Caco-2 (cell line): ENCODE measurements at places on chromosomes 2 and 18. TPM values are rescaled to one million over a fixed set of nuclear protein-coding genes. Genes with fewer than 3 reads are reported as not detected.

EVA1A gene
- total RNA-seq: 0.25 and 0.53 TPM in 2 replicates

REG1B gene
- total RNA-seq: not detected in 2 replicates

LYPD1 gene
- total RNA-seq: 15.8 and 18.2 TPM in 2 replicates

DOK6 gene
- total RNA-seq: not detected in 2 replicates

FOXD4L1 gene
- 0.32 and 0.73 TPM in 2 replicates for total RNA-seq

GDF7 gene
- 1.7 and 1.8 TPM in 2 replicates for total RNA-seq

NEU2 gene
- not detected in 2 replicates for total RNA-seq

CCDC85A gene
- total RNA-seq: not detected in 2 replicates

EGR4 gene
- total RNA-seq: 0.30 TPM in 1 of 2 replicates, not detected in the other

NRP2 gene
- total RNA-seq: 95.6 and 96.9 TPM in 2 replicates

SERPINB4 gene
- not detected in 2 replicates for total RNA-seq

GNAL gene
- total RNA-seq: 24.5 and 28.4 TPM in 2 replicates

C2orf78 gene
- not detected in 2 replicates for total RNA-seq

ALPI gene
- 4.4 and 5.3 TPM in 2 replicates for total RNA-seq

ANKRD30B gene
- 0.07 and 0.44 TPM in 2 replicates for total RNA-seq

PLEK gene
- total RNA-seq: not detected in 2 replicates

G6PC2 gene
- not detected in 2 replicates for total RNA-seq

SPP2 gene
- not detected in 2 replicates for total RNA-seq

LYPD6 gene
- 9.0 and 10.5 TPM in 2 replicates for total RNA-seq

OR6B3 gene
- total RNA-seq: not detected in 2 replicates

VWA3B gene
- not detected in 2 replicates for total RNA-seq

TMEFF2 gene
- not detected in 2 replicates for total RNA-seq

C2orf74 gene
- not detected in 2 replicates for total RNA-seq

TCF23 gene
- not detected in 2 replicates for total RNA-seq

SCYGR4 gene
- total RNA-seq: not detected in 2 replicates

CHST9 gene
- total RNA-seq: 20.6 and 26.5 TPM in 2 replicates

COL6A3 gene
- total RNA-seq: 0.73 and 2.1 TPM in 2 replicates

GPR39 gene
- total RNA-seq: 26.8 and 28.7 TPM in 2 replicates

IDH1 gene
- total RNA-seq: 265 and 293 TPM in 2 replicates
